ENCODE measurements at places on chromosomes 2 and 18.
A peak's percentile ranks its signal among the peaks of the same experiment; 100 is the strongest.

GRCh38 chr2:45330108-45330507 lies 281.0 kb downstream of the SRBD1 start:
- DNase-seq: no peak

DNA sequence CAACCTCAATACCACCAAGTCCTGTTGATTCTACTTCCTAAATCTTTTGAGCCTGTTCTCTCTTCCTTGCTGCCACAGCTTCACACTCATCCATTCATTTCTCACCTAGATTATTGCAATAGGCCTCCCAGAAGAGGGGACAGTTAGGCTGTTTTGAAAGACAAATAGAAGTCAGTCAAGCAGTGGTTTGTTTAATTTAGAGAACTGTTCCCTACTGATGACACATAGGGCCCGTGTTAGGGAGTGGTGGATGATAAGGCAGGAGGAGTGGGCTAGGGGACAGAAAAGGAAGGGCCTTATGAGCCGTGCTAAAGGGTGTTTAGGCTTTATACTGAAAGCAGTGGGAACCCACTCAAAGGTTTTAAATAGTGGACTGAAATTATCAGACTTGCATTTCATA lies 59.6 kb upstream of the ZFP36L2 start:
- DNase-seq: no peak

DNA sequence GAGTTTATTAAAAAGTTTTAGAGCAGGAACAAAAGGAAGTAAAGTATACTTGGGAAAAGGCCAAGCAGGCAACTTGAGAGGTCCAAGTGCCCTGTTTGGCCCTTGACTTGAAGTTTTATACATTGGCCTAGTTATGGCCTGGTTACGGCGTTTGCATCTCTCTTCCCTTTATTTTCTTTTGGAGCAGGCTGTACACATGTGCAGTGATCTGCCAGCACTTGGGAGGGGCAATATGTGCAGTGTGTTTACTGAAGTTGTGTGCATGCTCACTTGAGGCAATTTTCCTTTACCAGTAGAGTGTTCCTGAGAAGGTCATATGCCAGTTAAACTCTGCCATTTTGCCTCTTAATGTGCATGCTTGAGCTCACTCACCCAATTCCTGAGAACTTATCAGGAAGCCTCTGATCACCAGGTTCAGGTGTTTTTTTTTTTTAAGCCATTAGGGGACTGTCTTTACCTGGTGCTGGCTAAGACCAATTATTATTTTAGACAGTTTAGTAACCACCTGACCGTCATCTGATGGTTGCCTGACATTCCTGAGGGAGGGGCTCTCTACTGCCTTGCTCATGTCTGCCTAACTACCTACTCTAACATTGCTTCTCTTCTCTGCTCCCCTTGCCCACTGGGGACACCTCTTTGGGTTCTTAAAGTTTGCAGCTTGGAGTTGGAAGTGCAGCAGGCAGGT lies 48.0 kb downstream of the SCN2A start:
- DNase-seq: no peak

DNA sequence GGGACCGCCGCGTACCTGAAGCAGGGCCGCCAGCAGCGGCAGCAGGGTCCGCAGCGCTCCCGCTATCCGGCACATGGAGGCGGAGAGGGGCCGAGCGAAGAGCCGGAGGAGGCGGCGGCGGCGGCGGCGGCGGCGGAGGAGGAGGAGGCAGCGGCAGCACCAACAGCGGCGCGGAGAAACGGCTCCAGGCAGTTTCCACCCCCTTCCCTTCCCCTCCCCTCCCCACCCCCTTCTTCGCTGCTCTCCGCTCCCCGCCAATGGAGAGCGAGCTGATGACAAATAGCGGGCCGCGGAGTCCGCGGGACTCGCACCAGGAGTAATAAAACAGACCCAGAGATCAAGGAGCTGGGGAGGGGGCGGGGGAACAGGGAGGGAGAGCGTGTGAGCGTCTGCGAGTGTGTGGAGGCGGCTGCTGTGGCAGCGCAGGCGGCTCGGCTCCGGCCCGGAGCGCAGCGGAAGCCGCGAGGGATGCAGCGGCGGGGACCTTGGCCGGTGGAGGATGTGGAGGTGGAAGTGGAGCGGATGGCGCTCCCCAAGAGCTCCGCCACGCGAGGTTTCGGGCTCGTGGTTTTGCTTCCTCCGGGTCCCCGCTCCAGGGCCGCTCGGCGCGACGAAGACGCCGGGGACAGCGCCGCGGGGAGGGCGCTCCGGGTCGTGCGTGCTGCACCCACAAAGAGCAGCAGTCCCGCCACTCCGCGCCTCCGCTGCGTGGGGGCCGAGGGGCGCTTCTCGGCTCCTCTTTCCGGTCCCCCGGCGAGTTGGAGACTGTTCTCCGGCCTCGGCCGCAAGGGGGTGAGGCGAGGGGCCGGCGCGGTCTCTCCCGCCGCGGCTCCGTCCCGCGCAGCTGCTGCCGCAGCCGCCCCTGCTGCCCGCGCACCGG lies at the start of gene CDH2:
Gene CDH2 (minus strand): TSS at position 183 of the 880 bp plus-strand sequence. CDS start 108 bp downstream, at position 75.
- peak; percentile 88 for DNase-seq

- DNase-seq: peak; percentile 73
Measured at GRCh38 chr2:5945742-5946141, 253.6 kb downstream of the SOX11 start.

DNA sequence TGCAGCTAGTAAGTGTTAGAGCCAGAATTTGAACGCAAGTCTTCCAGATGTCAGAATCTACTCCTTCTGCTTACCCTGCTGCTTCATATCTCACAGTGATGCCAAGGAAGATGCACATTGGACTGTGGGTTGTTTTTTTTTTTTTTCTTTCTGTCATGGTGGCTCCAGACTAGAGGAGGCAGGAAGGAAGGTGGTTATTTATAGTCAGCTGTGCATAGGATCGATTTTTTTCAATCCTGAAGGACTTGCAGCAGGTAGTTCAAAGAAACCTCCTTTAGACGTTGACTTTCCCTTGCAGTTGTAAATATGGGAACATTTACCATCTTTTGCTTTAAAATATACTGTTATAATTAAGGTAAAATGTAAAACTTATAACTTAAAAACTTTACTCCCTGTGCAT lies 17.3 kb downstream of the NEDD4L start:
- peak; percentile 27 for DNase-seq
